ENCODE measurements at places on chromosomes 13 and 19. TPM values are rescaled to one million over a fixed set of nuclear protein-coding genes. Genes with fewer than 3 reads are reported as not detected.

DNA sequence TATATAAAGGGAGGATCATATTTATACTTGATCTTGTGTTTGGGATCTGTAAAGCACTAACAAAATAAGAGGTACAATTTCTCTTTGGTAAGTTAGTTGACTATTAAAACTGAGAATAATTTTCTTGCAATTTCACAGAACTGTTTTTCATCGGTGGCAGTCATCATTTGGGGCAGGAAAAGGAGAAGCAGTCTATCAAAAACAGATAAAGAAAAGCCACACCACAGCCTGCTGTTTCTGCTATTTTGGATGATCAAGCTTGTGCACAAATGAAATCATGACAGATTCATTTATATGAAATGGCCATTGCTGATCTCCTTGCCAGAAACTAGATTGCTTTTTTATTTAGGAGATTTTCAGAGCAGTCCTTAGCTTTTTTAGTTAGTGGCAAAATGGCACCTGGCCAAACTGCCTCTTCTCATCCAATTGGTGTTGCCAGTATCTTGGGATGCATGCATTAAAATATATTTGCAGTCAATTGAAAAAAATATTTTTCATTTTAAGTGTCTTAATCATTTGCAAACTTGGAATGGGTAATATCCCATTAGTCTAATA lies 326.0 kb downstream of the HS6ST3 start:
- DNase-seq = no peak

- no peak for DNase-seq
These were observed 14.4 kb downstream of the TTYH1 start for GRCh38 chr19:54429545-54430227.

- DNase-seq = no peak
These were observed 32.8 kb downstream of the NEK5 start for GRCh38 chr13:52096062-52096461.

CELF5 gene
- 3.5 TPM for polyA plus RNA-seq

DNA sequence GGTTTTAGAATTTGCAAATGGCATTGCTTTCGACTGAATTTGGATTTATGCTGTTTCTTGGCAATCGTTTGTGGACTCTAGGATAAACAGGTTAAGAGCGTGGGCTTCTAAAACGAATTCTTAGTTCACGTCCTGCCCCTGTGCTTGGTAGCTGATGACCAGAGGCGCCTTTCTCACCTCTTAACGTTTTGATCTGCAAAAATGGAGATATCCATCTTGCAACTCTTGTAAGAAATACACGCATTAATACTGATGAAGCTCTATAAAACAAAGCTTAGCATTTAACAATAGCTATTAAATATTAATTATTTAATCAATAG lies 580 bp upstream of the KATNAL1 start:
- DNase-seq = no peak

KIR3DL2 gene
- polyA plus RNA-seq = not detected

GRCh38 chr19:31378404-31378803 lies 29.2 kb upstream of the TSHZ3 start:
- no peak for DNase-seq

DNA sequence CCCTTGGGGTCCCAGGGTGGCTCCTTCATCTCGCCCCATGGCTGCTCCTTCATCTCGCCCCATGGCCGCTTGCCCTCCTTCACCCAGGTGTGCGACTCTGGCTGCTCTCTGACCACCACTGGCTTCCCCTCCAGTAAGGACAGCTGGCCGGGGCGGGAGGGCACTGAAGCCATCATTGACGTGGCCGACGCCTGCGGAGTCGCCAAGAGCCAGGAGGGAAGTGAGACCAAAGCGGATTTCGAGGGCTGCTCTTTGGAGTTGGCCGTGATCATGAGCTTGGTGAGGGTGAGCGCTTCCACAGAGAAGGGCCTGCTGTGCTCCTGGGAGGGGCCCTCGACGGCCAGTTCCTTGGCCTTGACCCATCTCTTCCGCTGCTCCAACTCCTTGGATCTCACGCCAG lies 4.0 kb upstream of the COX6B2 start:
- no peak for DNase-seq

PSG4 gene
- polyA plus RNA-seq = not detected

- DNase-seq = no peak
These were observed 198.0 kb downstream of the UQCRFS1 start for GRCh38 chr19:29014857-29015436.

GRCh38 chr13:24675806-24676570 lies 4.2 kb upstream of the ATP12A start:
- DNase-seq = no peak
